ENCODE measurements at places on chromosomes 13 and 19.
A peak's percentile ranks its signal among the peaks of the same experiment; 100 is the strongest.

DNA sequence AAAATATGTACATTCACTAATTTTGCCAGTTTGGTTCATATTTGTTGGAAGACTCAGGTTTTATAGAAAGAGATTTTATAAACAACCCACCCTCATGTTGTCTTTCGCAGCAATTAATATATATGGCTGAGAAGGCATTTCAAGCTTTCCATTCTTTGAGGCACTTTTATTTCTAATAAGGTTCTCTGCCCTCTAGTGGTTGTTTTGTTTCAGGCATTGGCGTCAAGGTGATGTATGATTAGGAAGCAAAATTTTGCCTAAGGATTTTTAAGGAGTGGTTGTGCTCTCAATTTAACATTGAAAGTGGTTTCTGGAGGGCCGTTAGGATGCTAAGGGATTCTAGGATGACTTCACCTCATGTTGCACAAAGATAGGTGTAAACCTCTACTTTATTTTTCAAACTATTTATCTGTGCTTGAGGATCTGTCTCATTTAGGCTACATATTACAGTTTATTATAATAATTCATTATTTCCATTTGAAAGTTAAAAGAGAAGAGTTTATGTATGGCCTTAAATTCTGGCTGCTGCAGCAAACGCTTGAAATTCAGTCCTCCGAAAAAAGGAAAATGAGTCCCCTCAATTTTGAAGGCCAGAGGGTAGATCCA lies 35.9 kb downstream of the OXGR1 start:
- peak; percentile 36 for DNase-seq

GRCh38 chr13:98525456-98526181 lies 51.3 kb downstream of the STK24 start:
- no peak for DNase-seq

DNA sequence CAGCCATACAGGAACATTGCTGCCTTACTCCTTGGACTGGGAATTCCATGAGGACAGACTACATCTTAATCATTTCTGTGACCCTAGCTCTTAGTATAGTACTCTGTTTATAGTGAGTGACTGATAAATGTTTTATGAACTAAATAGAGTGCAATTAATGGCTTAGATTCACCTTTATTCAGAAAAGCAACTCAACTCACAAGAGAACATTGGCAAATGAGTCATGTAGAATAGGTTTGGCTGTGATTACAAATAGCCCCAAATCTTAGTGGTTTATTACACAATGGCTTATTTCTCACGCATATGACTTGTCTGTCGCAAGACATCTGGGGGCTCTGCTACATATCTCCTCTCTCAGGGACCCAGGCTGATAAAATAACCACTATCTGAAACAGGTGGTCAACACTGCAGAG lies 121.6 kb upstream of the KL start:
- no peak for DNase-seq

- no peak for DNase-seq
These were observed 30.2 kb upstream of the UBE2L5 start for GRCh38 chr13:30391956-30392680.

DNA sequence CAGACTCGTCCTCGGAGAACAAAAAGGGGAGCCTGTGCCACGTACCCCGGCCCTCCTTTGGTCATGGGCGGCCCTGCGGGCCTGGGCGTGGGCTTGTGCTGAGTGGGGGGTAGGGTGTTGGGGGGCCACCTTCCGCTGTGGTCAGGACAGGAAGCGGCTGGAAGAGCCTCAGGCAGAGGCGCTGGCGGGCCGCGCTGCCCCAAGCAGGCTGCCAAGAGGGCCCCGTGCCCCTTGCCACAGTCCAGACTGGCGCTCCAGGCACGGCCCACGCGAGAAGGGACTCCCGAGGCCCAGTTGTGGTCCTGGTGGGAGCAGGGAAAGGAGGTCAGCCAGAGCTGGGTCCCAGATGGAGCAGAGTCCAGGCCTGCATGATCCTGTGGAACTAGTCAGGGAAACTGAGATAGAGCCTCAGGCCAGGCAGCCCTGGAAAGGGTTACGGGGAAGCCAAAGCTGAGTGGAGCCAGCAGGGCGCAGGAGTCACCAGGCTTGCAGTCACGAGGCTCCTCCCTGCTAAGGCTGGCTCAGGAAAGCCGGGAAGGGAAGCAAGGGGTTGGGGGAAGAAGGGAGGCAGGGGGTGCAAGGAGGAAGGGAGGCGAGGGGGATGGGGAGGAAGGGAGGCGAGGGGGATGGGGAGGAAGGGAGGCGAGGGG lies 135.0 kb downstream of the CRYL1 start:
- DNase-seq, result no peak

- DNase-seq, result no peak
These were observed 57.8 kb downstream of the SPATA13 start for GRCh38 chr13:24218338-24218737.
